ENCODE measurements at places on chromosomes 3 and 15.

DNA sequence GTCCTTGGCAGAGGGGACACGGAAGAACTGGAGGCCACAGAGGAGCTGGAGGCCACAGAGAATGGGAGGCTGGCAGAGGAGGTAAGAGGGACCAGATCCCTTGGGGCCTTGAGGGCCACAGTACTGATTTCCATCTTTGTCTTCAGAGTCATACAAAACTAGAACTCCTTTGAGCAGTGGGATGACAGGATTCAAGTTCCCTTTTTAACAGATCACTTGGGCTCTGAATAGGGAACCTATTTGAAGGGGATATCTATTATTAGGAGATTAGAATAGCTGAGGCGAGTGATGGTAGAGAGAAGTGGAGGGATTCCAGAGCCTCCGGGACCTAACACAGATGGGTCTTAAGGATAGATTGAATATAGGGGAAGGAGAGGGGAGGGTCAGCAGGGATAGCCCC lies 55.7 kb downstream of the OXNAD1 start:
- DNase-seq, result no peak

DNA sequence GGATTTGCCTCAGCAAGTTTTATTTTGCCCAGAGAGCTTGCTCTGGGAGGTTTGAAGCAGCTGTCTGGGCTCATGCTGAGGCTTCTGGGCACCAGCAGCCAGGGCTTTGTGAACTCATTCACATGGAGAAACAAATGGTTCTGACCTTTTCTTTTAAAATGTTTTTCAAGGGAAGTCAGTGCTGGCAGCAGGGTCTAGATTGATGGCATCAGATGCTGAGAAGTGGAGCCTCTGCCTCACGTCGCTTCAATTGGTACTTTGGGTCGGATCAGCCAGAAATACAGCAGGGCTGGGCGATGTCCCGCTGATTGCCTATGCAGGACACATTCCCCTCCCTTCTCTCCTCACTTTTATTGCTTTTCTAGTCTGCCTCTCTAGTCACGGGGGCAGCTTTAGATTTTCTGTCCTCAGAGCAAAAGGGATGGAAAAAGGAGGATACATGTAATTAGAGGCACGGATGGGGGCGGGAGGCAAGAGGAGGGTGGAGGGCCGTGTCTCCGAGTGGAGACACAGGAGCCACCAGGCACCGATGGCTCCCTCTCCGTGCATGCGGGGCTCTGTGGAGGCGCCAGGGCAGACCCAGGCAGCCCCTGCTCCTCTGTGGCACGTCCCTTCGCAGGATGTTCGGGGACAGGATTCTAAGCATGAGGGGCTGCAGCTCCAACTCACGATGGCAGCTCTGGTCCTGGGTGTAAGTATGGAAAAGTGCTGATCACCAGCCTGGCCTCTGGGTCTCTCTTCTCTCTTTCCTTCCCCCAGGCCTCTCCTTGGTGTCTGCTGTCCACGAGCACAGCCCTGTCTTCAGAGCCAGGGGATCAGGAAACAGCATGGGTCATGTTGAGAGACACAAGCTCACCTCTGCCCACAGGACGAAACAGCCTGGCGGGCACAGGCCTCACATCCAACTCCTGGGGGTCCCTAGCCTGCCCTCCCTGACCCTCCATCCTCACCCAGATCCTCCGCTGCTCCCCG lies 116.1 kb downstream of the FAM43A start:
- DNase-seq, result peak; percentile 37

DNA sequence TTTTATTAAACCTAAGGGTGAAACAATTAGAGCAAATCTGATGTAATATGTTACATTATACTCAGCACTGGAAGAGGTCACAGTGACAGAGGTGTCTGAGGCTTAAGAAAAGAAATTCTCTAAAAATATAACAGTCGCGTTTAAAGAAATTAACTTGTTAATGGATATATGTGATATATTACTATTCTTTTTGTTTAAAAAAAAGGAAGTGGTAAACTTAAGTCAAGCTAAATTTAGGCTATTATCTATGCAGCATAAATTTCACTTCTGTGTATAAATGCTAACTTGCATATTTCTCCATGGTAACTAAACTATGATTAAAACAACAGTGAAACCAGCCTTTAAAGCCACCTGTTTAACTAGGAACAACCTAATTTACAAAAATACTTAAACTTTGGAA lies 191.3 kb downstream of the FOXP1 start:
- no peak for DNase-seq

DNA sequence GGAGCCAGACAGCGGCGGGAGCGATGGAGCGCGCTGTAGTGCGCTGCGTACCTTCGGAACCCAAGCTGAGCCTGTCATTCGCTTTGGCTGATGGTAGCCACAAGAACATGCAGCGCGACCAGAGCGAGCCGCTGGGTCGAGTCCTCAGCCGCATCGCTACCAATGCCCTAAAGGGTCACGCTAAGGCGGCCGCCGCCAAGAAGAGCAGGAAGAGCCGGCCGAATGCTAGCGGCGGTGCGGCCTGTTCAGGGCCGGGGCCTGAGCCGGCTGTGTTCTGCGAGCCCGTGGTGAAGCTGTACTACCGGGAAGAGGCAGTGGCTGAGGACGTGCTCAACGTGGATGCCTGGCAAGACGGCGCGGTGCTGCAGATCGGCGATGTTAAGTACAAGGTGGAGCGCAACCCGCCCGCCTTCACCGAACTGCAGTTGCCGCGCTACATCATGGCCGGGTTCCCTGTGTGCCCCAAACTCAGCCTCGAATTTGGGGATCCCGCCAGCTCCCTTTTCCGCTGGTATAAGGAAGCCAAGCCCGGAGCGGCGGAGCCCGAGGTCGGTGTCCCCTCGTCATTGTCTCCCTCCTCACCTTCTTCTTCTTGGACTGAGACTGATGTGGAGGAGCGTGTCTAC lies 498 bp downstream of the PDE12 start:
- no peak for DNase-seq

All from right kidney (tissue), 9 donors.